Globus pallidus (tissue), 1 donor: ENCODE measurements at places on chromosomes 13 and 19.

DNA sequence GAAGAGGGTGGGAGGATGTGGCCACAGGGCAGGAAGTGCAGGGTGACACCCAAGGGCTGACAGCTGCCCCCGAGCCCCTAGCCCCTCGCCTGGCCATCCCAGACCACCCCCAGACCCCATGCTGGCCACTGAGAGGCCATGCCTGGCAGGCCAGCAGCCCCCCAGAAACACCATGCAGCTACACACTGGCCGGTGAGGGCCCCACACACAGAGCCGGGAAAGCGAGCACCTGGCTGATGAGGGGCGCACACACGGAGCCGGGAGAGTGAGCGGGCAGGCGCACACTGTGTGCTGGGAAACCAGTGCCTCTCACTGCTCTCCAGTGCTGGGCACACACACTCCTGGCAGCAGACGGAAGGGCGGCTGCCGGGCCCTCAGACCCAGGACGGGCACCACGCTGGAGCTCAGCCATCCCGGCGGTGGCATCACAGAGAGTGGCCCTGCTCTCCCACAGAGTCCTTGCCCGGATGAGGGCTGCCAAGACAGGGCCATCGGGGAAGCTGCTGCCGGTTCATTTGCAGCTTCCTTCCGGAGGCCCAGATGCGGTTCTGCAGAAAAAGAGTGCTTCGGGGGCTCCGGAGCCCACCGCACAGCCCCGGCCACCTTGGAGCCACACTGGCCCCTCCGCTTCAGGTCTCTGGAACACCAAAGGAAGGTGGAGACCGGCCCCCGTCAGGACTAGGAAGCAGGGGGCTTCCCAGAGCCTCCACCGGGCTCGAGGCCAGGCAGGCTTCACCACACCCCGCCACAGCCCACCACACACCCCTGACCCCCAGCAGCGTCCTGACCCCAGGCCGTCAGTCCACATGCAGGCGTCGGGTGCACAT, 76.4 kb downstream of the SPACA7 start:
- no peak for DNase-seq

GRCh38 chr19:7578127-7578526, 17.5 kb upstream of the CAMSAP3 start:
- DNase-seq: no peak

- DNase-seq: no peak
Observed at GRCh38 chr13:111410232-111411021, 90.0 kb downstream of the TEX29 start.

DNA sequence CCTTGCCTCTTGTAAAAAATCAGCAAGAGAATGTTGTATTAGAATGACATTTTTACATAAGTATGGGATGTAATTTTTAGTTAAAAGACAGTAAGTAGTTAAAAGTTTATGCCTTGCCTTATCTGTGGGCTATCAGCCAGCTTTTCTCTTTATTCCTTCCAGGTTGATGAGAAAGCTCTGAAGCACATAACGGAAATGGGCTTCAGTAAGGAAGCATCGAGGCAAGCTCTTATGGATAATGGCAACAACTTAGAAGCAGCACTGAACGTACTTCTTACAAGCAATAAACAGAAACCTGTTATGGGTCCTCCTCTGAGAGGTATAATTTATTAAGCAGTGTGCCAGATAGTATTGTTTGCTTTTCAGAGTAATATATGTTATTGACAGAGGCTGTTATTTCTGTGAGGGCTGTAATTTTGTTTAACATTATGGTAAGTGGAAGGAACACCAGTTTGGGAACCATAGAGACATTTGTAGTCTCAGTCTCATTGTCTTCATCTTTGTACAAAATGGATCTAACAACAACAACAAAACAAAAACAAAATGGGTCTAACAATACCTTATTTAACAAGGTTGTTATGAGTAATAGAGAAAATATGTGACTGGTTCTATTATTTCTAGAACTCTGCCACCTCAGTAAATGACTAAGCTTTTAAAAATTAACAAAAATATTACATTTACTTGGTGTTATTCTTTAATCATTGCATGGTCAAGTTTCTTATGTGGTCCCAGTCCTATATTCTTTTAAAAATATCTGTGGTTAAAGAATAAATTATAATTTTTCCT, 112.8 kb downstream of the TDRD3 start:
- no peak for DNase-seq

DNA sequence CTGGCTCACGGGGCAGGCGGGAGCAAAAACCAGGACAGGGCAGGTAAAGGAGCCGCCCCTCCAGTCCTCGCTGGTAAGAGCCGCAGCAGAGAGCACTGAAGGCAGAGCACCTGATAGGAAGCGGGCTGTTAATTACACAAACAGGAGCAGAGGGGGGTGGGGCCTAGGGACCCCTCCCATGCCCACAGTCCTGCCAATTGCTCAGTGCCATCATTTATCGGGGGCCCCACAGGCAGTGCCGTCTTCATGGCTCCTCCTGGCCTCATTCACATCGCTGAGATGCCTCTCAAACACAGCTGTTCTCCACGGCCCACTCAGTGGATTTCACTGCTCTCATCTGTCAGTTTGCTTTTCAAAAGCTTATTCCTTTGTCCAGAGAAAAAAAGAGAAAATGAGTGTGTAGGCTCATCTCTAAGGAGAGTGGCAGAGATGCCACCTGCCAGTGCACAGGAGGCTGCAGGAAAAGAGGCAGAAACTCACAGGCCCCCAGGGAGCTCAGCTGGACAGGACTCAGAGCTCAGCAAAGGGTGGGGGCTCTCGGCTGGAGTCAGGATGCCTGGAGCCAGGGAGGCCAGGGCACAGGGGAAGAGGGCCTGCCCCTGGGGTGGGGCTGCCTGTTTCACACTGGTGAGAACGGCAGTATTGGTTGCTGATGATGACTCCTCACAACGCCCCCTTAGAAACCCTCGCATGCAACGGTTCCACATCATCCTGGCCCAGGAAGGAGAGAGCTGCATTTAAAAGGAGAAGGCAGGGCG, 174.6 kb downstream of the COL4A1 start:
- DNase-seq: no peak

DNA sequence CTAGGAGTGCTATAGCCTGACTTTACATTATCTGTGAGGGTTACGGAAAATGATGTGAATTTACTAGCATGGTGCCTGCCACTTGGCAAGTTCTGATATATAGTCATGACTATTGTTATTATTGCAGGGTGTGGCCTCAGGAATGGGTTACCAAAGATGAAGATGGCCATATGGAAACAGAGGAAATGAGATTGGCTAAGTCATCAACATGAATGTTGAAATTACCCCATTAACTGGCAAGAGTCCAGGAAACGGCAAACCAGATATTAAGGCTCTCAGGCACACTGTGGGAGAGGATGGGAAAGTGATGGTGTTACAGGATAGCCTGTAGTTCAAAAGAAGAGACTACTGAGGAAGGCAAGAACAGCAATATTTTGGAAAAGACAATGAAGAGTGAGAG, 183.3 kb downstream of the KCNRG start:
- no peak for DNase-seq

GRCh38 chr19:58538257-58539168, 5.4 kb upstream of the TRIM28 start:
- DNase-seq: no peak

DNA sequence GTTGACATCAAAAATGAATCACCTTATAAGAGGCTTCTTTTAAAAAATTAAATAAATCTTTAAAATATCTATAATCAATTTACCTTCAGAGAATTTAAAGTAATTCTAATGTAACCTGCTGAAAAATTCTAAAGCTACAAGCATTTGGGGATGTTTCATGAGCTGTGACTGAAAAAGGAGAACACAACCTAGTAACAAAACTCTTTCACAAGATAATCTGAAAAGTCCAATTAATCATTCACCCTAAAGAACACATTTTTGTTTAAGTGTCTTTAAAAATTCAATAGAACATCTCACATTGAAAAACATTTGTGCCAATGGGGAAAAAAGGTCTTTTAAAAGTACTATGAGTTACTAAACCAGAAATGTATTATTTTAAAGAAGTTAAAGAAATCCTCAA, 22.8 kb downstream of the KLF12 start:
- DNase-seq: no peak
